ENCODE measurements at places on chromosomes 1 and 21.

DNA sequence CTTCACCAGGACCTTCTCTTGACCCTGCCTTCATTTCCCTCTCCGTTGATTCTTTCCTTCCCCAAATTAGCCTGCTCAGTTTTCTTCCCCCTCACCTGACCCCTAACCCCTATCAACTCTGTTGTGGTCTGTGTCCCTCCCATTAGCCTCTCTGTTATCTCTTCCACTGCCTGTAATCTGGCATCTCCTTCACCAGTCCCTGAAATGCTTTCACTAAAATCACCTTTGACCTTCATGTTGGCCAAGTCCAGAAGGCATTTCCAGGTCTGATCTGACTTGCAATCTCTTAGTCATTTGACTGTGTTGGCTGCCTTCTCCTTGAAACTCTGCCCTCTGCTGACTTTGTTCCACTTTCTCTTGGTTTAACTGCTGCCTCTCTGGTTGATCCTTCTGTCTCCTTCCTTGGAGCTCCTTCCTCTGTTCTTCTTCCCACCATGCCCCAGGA lies 28.2 kb downstream of the ATP8B2 start:
- DNase-seq: no peak

DNA sequence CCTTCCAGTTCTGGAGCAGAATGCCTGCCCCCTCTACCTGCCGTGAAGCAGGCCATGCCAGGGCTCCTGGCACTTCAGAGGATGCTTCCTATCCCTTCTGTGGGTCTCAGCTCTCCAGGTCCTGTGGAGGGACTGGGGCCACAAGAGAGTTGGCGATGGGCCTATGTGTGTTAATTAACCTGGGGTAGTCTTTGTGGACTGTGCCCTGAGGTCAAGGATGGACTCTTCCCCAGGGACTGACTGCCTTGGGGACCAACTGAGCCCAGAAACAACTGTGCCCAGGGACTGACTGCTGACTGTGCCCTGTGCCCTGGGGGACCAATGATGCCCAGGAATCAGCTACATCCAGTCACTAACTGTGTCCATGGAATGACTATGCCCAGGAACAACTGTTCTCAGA lies 37.5 kb upstream of the POU3F1 start:
- DNase-seq: no peak

GRCh38 chr1:36366091-36366661 lies 19.5 kb downstream of the STK40 start:
- DNase-seq: no peak

GRCh38 chr1:234213658-234214128 lies 159.6 kb upstream of the COA6 start:
- DNase-seq: no peak

- no peak for DNase-seq
These were observed 21.6 kb downstream of the C2CD2 start for GRCh38 chr21:41932191-41932575.

GRCh38 chr1:173415490-173415889 lies 61.6 kb upstream of the PRDX6 start:
- DNase-seq: no peak

GRCh38 chr1:9250411-9251381 lies 16.1 kb downstream of the H6PD start:
- no peak for DNase-seq

DNA sequence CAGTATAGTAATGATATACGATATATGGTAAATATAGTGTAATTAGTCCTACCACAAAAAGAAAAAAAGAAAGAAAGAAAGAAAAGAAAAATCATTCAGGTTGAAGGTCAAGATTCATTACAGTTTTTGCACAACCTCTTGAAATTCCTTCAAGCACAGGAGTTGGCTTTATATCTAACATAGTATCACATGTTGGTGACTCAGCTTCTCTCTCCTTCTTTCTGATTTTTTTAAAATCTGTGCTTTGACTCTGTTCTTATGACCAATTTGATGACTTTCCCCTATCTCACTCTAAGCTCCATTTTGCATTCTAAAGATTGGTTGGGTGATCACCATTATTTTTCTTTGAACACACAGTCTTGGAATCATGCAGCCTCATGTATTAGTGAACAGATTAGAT lies 148.2 kb upstream of the COL11A1 start:
- no peak for DNase-seq

- DNase-seq: no peak
These were observed 97.0 kb downstream of the IGSF21 start for GRCh38 chr1:18204575-18204974.

GRCh38 chr1:8945568-8945967 lies at the start of gene CA6:
CA6 (plus strand) TSS chr1:8945868; CDS start chr1:8945887, 19 bp downstream.
- no peak for DNase-seq

- no peak for DNase-seq
These were observed 4.4 kb upstream of the PHC2 start for GRCh38 chr1:33435096-33435820.

GRCh38 chr1:55702064-55702463 lies 486.9 kb upstream of the USP24 start:
- DNase-seq: no peak

DNA sequence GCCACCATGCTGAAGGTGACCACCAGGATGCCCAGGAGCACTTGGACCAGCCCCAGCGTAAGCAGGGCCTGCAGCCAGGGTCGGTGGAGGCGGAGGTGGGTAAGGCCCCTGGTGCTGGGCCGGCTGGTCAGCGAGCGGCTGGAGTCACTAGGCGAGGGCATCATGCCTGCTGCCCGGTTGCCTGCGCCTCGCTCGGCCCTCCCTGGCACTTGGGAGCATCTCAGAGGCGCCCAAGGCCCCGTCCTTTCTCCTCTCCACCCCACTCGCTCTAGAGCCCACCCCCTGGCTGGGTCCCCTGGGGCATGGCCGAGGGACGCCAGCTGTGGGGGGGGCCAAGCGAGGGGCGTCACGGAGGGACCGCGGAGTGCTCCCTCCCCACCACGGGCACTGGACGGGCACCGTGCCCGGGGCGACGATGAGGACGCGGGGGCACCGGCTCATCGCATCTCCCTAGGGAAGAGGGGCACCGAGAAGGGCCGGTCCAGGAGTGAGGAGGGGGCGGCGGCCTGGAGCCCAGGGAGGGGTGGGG lies 505 bp downstream of the ENTREP3 start:
- DNase-seq: no peak

GRCh38 chr21:41377715-41378114 lies 15.9 kb downstream of the MX2 start:
- DNase-seq: no peak

DNA sequence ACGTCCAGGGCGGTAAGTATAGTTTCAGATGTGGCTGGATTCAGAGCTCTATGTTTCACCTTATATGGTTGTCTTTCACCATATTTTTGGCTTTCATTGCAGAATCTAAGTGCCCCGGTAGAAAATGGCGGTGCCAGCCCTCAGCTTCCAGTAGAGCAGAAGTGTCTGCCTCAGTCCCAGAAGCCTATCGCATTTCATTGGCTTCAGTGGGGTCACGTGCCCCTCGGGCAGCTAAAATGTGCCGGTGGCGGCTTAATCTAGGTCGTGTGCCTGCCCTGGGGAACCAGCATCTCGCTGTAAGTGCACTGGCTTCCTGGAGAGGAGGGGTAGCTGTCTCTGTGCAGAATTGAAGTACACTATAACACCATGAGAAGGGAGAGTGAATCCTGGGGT lies 107.4 kb upstream of the MAGI3 start:
- DNase-seq: no peak

DNA sequence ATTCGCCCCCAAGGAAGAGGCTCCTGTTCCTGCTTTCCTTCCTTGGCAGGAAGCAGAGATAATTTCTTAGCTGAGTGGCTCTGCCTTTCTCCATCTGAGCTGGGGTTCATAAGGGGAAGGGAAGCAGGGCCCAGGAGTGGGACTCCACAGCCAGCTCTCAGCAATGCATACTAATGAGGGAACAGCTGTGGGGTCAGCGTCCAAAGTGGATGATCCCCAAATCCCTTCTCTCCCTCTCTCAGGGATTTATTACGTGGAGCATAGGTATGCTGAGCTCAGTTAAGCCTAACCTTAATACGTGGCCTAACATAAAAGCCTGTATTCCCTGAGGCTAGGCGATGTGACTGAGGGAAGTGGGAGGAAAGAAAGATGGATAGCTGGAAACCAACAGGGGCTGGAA lies 87.3 kb upstream of the CTTNBP2NL start:
- no peak for DNase-seq

GRCh38 chr1:162538815-162539431 lies 22.6 kb upstream of the UAP1 start:
- no peak for DNase-seq

DNA sequence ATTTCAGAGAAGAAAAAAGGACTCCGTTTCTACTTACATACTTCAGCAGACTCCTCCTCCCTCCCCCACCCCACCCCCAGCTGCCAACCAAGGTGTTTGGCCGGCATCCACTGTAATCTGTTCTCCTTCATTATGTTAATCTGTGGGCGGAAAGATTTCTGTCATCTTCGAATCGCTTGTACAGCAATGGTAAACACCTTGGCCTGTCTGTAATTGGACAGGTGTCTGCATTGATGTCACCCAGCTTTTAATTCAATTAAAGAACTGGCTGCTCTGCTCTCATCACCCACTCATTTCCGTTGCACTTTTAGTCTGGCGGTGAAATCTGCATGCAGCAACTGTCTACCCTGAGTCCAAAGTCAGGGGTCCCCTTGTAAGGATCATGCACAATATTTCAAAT lies 368.6 kb downstream of the USH2A start:
- DNase-seq: no peak

DNA sequence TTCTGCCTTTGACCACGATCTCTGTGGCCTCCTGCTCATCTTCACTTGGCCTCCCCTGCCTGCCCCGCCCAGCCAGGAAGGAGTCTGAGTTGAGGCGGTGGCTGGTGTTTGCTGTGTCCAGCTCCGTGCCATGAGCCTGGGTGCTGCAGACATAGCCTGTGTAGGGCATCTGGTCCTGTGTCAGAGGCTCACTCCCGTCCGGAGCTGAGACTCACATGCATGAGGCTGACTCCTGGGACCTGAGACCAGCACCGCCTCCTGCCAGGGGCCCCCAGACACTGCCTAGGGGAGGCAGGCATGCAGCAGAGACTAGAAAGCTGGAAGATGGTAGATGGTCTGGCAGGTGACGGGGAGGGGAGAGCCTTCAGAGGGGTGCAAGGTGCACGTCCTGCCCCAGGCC lies 52.2 kb upstream of the TTC34 start:
- no peak for DNase-seq

Data from C1 segment of cervical spinal cord (tissue), 14 donors.